ENCODE measurements at places on chromosomes 11 and 22.
A peak's percentile ranks its signal among the peaks of the same experiment; 100 is the strongest.

- DNase-seq, result peak; percentile 21
These were observed 301.8 kb upstream of the SORL1-AS1 start for GRCh38 chr11:121754598-121754997.

GRCh38 chr11:91859666-91860065 is 365.0 kb upstream of the FAT3 start:
- DNase-seq, result no peak

GRCh38 chr11:84056653-84057376 is 770.6 kb upstream of the CCDC90B start:
- DNase-seq, result peak; percentile 7

- DNase-seq, result no peak
These were observed 817.7 kb downstream of the TBC1D22A start for GRCh38 chr22:47580121-47580520.

- no peak for DNase-seq
These were observed 775 bp downstream of the FAM181B start for GRCh38 chr11:82732734-82733443.

DNA sequence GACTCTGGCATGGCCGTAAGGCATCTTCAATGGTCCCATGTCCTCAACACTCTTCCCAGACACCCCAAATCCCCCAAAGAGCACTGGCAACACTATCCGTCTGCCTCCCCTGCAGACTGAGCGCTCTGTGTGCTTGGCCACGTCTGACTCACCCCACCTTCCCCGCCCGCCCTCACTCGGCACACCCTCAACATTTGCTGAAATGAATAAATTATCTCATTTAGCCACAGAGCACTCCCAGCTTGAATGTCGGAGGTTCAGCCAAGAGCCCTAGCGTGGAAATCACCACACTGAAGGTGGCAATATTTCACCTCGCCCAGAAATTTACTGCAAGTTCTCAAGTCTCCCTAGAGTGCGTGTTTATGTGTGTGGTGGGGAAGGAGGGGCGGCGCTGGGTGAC is 46.6 kb upstream of the TCF20 start:
- DNase-seq, result peak; percentile 45

DNA sequence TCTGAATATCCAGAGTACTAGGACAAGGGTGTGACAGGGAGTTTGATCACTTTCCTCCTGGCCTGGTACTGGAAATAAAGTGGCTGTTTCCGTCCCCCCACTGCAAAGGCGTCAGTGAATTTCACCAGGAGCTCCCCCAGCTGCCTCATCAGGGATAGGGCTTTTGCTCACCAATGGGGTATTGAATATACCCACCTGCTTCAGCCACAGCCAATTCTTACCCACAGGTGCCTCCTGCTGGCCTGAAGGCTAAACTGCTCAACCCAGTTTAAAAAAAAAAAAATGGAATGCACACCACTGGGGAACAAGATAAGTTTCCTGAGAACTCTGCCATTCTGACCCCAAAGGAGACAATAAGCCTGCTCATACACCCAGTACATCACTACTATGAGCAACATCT is 65.3 kb upstream of the MS4A8 start:
- DNase-seq, result no peak
